ENCODE measurements at places on chromosomes 16 and 17.
A peak's percentile ranks its signal among the peaks of the same experiment; 100 is the strongest.

DNA sequence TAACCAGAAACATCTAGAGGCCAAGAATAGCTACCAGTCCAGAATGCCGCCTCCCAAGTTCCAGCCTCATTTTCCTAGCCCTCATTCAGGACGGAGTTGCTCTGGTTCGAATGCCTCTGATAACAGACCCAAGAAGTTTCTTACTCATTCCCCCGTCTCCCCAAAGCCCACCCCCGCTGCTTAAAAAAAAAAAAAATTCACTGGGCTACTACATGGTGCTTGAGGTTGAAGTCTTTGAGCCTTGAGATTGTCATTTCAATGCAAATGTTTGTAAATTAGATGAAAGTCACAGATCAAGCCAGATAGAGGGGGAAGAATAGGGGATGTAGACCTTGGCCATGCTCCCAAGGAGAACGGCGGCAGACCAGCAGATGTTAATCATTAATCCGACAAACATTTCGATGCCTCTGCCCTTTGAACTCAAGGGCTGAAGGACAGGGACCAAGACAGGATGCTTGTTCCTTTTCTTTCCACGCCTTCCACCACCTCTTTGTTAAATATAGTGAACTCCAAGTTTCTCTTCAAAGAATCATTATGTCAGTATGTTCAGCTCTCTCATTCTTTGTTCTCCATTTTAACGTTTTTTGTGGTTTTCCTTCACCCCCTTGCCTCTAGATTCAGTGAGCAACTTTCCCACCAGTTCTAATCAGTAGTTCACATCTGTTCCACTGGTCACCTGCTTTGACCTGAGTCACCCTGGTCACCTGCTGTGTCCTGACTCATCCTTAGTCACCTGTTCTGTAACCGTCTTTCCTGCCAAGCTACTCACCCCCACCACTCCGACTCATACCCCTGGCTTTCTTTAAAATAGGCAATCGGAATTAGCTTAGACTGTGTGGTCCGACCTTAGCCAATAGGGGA is 190.3 kb downstream of the CPPED1 start:
- DNase-seq: peak; percentile 58

DNA sequence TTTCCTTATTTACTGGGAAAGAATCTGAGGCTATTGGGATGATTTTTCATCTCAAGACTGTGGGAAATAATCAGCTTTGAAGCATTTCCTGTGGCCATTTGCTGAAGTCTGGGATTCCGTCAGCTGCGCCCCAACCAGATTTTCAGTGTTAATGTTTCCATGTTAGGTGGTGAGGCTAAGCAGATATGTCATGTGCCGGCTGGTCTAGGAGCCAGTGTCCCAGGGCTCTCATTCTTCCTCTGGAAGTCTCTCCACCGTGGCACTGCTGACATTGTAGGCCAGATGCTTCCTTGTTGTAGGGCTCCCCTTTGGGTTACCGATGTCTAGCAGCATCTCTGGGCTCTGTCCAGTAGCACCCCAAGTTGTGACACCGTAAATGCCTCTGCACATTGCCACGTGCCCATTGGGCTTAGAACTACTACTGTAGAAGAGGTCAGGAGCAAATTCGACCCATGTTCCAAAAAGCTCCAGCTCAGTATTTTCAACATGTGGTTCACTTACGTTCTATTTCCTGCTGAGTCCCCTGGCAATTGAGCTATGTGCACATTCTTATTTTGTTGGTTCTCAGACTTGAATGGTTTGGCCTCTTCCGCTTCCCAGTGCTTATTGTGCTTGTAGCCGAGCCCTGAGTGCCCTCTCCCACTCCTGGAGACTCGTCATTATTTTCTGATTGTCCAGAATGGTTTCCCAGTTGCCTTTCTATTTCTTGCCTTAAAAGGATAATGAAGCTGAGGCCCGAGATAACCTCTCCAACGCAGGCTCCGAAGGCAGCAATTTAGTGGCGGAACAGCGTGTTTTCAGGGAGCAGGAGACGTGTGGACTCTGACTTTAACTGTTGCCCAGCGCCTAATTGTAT is 82.2 kb downstream of the SPECC1 start:
- DNase-seq: no peak

- no peak for DNase-seq
Measured at GRCh38 chr17:9202532-9202931, 181.2 kb downstream of the NTN1 start.

- peak; percentile 66 for DNase-seq
Measured at GRCh38 chr17:82244413-82245133, 15.7 kb downstream of the SLC16A3 start.

GRCh38 chr17:28744972-28745785 is 1.4 kb downstream of the TRAF4 start:
- peak; percentile 57 for DNase-seq

DNA sequence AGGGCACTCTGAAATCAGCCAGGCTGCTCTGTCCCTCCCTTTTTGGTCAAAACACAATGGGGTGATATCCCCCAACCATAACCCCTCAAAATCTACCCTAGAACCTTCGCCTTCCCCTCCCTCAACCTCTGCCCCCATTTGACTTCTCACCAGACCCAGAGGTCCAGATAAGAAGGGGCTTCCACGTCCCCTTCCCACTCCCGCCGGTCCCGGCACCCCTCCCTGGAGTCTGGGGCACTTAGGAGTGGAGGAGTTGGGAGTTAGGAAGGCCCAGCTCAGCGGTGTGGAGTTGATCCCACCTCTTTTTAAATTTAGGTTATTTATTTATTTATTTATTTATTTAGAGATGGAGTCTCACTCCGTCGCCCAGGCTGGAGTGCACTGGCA is 619 bp upstream of the TMEM92 start:
- DNase-seq: no peak

DNA sequence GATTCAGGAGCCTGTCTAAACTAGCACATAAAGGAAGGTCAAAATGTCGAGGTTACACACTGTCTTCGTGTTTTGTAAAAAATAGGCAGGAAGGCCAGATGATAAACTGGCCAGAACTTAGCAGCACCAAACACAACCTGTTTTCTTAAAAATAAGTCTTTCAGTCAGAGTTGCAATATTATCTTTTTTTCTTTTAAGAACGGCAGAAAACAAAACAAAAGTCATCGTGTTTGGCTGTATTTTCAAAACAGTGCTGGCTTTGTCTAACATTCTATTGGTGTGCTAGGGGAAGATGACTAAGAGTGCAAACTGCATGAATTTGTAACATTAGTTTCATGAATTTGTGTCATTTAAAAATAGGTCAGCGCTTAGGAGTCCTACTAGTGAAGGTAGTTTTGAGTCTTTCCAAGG is 5.3 kb downstream of the MAF start:
- DNase-seq: no peak

- DNase-seq: no peak
Measured at GRCh38 chr16:85418978-85419491, 194.1 kb upstream of the GSE1 start.

- DNase-seq: no peak
Measured at GRCh38 chr16:4283441-4283840, 10.6 kb upstream of the TFAP4 start.

DNA sequence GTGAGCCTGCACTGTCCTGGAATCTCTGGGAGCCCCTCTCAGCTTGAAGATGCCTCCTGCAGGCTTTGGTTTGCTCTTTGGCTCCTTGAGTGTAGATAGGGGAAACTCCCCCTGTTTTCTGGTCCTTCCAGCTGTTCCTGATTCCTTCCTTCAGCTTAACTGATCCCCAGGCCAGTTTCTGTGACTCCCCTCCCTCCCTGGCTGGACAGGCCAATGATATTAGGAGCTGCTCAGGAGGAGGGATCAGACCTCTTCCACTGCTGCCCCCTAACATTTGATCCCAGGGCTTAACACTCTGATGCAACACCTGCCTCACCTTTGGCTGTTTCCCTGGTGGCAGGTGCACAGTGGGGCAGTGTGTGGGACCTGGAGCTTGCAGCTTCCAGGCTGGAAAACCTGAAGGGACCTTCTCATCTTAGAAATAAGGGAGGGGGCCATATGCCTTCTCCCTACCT is at the start of gene TAC4:
TSS of gene TAC4 (minus strand) at position 51 of the 455 bp plus-strand sequence. CDS start 52 bp downstream, outside the sequence.
- no peak for DNase-seq

DNA sequence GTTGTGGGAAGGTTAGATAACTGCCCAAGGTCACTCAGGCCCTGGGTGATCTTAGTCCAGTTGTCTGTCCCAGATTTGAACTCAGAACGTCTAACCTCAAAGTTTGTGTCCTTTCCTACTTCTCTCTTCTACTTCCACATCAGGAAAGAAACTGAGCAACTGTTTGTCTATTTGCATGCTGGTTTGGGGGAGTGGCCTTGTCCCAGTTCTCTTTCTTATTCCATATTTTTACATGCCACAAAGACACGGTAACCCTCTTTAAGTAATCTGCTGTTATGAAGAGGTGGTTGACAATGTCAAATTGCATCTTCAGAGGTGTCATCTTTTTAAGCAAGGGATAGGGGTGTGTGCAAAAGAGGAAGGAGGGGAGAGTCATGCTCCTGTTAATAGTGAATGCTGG is 432.5 kb downstream of the HS3ST3B1 start:
- DNase-seq: no peak

DNA sequence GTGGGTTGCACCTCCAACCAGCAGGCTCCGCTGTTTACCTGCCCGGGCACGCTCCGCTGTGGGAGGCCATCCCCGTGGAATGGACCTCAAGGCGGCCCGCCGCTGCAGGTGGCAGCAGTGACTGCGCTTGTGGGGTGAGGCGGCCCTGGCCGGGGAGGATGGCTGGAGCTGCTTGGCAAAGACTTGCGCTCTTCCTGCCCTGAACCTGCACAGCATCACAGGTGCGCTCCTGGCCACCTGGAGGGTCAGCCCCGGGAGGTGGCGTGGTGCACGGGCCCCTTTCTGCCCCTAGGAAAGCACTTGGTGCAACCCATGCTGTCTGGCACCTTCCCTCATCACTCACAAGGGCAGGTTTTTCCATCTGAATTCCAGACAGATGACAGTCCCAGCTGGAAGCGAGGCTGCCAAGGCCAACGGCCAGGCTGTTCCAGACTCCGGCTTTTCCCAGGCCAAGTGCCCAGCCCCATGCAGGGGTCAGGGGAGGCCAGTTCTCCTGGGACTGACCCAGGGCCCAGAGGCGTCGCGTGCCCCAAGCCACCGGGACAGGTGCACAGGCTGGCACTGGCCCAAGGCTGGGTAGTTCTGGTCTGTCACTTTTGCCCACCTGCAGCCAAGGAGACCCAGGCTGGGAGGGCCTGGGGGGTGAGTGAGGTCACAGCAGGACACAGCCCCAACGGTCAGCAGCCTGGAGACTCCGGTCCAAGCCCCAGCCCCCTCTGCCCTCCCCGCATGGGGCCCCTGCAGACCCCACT is 13.3 kb downstream of the UTS2R start:
- DNase-seq: no peak

DNA sequence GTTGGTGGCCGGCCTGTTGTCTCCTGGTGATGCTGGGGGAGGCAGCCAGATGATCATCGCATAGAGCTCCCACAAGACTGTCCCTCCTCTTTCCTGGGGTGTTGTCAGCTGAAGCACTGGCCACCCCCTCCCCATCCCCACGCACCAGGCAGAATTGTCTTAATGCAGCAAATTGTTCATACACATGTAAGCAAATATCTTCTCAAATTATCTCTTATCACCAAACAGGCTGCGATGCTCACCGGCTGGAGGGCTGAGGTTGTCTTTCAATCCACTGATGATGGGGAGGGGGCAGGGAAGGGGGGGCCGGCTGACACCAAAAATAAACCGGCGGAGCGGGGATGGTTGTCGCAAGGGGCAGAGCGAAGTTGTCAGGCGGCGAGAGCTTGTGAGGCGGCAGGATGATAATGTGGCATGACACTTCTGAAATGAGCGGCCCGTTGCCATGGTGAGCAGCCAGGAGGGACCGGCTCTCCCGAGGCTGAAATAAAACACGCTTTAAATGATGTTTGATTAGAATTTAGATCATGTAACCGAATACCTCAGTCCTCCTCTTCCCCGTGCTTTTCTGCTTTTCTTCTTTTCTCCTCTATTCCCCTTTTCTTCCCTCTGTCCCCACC is 59.8 kb downstream of the MRM1 start:
- no peak for DNase-seq

DNA sequence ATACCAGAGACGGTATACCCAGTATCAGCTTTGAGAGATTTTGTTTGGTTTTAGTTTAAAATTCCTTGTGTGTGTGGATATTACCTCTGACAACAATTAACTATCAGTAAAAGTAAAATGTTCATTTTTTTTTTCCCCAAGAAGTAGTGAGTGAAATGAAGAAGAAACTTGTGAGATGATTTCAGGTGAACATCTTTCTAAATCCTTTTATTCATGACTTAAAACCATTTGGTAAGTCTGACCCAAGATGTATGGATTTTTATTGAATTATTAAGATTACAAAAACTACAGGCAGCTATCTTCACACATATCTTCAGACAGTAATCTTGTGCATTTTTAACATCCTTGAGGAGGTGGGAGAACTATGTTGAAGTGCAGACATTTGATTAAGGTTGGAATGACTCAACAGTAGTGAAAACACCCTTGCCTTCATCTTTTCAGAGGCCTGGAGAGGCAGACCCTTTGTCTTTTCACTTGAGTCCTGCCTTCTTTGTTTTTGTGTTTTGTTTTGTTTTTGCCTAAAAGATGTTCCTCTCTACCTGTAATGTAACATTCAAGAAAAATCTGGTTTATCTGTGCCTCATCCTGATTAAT is 240.3 kb upstream of the TBX2 start:
- no peak for DNase-seq

- no peak for DNase-seq
Measured at GRCh38 chr17:64056269-64057005, 36.0 kb upstream of the ICAM2 start.

- no peak for DNase-seq
Measured at GRCh38 chr17:79911430-79912399, 72.5 kb upstream of the CBX4 start.

- peak; percentile 95 for DNase-seq
Measured at GRCh38 chr16:68289621-68290329, 21.0 kb downstream of the SLC7A6OS start.

DNA sequence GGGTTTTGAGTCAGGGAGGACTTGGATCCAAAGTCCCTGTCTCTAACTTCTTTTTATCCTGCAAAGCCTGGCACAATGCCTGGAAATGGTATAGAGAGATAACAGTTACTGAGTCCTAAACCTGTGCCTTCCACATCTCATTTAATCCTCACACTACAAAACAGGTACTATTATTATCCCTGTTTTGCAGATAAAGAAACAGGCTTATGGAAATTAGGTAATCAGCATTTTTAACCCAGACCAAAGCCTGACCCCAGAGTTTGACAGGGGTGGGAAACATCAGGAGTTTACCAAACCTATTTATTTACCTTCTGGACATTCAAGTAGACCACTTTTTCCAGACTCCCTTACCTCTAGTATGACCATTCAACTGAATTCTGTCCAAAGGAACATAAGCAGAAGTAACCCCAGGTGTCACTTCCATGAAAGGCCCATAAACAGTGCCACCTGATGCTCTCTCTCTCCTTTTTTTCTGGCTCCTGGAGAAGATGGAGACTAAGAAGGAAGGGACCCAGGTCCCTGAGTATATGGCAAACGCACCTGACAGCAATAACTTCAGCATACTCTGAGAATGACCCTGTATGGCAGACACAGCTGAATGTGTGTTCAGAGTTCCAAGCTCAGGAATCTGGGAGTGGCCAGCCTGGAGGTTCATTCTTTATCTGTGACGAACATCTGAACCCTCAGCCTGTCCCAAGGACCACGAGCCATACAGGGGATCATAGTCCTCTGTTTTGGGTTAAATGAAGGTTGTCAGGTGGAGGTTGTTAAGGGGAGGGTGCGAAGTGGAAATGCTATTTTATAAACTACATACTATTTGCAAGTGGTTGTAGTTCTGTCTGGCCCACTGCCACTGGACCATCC is 62.7 kb downstream of the HLF start:
- peak; percentile 25 for DNase-seq

- DNase-seq: peak; percentile 72
Measured at GRCh38 chr17:50026837-50027171, 29.1 kb upstream of the ITGA3 start.

- no peak for DNase-seq
Measured at GRCh38 chr17:42814633-42815399, 9.3 kb downstream of the BECN1 start.

GRCh38 chr16:72924537-72924926 is 123.4 kb downstream of the ZFHX3 start:
- DNase-seq: no peak
